WTC11 (cell line): ENCODE measurements at places on chromosomes 6 and 20.
A peak's percentile ranks its signal among the peaks of the same experiment; 100 is the strongest.

DNA sequence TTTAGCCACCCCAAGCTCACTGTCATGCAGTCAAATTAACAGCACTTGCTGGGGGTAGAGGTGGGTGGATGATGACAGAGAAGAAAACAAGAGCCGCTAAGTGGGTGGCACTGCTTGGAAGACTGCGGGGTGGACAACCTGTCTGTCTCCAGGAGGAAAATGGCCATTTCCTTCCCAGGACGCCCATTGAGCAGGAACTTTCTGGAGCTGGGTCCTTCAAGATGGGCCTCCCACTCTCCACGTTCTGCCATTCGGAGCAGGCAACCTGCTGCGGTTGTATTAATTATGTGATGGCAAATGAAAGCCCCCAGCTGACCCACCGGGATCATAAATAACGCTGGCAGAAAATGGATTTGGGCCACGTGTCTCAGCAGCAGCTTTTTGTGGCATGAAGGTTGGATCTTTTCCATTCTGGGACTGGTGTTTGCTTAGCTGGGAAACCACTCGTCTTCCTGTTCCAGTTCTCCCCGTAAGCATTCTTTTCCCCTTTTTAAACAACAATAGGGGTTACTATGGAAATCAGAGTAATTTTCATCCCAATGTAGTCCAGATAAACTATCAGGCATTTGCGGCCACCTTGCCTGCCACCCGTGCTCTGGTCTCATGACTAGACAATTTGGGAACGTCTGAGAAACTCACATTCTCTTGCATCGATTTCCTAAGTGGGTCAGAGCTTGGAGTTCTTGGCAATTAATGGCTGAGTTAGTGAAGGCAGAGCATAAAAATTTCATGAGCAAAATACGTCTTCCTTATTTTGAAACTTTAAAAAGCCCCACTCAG lies 215.5 kb downstream of the ANKRD60 start:
- no peak overlapping the region for H3K4me3 ChIP-seq
- H3K4me1 ChIP-seq = peaks cover 8% of the 10 kb centered on the region
- no peaks in the 10 kb centered on the region for H3K27me3 ChIP-seq
- H3K36me3 ChIP-seq = peaks cover 2% of the 10 kb centered on the region; the same call in 1 of the 2 replicates
- DNase-seq = no peak

DNA sequence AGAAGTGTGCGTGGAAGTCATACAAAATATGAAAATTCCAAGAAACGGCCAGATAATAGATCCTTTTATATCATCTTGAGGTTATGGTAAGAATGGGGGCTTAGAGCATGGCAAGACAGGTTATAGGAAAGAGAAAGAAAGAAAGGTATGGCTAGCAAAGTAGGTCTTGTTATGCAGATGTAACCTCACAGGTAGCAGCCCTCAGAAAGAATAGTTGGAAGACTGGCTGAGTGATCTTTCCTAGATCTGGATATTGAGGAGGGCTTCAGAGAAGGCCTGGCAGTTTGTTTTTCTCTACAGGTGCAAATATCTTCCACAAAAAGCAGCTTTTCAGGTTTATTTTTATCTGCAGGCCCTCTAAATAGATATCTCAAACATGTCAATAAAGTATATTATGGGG lies 679.5 kb downstream of the KHDRBS2 start:
- peak overlapping the region; percentile 77 for H3K27ac ChIP-seq
- H3K27me3 ChIP-seq = no peaks in the 10 kb centered on the region; the same call in none of the 2 replicates
- H3K36me3 ChIP-seq = peaks cover 43% of the 10 kb centered on the region
- H3K4me3 ChIP-seq = peak overlapping the region; percentile 53
- DNase-seq = no peak

- H3K4me3 ChIP-seq = no peak overlapping the region
- peaks cover 3% of the 10 kb centered on the region; the same call in 1 of the 2 replicates for H3K27me3 ChIP-seq
- H3K36me3 ChIP-seq = no peaks in the 10 kb centered on the region
- DNase-seq = no peak
- no peaks in the 10 kb centered on the region for H3K4me1 ChIP-seq
Measured at GRCh38 chr6:7956257-7956656, 45.7 kb upstream of the TXNDC5 start.

GRCh38 chr6:132952031-132952867 lies 137.9 kb downstream of the RPS12 start:
- H3K27me3 ChIP-seq = no peaks in the 10 kb centered on the region
- H3K4me3 ChIP-seq = no peak overlapping the region
- 0 out of 2 replicates have a peak, but pooled peaks cover 3% of the 10 kb centered on the region for H3K4me1 ChIP-seq
- no peak overlapping the region for H3K27ac ChIP-seq
- no peaks in the 10 kb centered on the region for H3K36me3 ChIP-seq
- no peak for DNase-seq

DNA sequence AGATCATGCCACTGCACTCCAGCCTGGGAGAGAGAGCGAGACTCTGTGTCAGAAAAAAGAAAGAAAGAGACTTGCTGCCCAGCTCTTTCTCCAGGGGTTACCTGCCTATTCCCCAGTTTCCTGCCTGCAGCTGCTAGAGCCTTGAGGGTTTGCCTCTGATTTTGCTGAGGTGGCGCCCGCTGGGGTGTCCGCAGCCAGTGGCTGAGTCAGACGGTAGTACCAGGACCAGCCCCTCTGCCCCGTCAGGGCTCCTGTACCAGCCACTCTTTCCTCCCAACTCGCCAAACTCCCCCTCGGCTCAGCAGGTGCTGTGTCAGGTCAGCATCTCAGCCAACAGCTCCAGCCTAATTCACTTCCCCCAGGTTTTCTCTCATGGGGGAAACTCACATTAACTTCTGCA lies 7.4 kb upstream of the LSM14B start:
- H3K27me3 ChIP-seq = peaks cover 6% of the 10 kb centered on the region; the same call in 1 of the 2 replicates
- H3K4me3 ChIP-seq = peak overlapping the region; percentile 34
- peaks cover 8% of the 10 kb centered on the region for H3K36me3 ChIP-seq
- peaks cover 15% of the 10 kb centered on the region for H3K4me1 ChIP-seq

DNA sequence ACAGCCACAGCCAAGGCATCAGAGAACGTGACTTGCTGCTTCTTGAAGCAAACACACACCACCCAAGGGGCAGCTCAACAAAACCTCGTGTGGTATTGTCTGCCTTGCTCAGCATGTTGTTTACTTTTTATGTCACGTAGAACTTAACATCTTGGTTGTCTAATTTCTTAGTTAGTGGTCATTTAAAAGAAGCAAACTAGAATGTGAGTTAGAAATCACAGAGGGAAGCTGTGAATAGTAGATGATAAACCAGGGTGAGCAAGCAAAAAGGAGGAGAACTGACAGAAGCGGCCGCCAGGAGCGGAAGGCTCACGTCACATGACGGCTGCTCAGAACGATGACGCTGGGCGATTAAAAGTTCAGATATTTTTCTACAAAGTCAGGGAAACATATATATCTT lies 51.5 kb upstream of the KIF25 start:
- no peak overlapping the region for H3K27ac ChIP-seq
- H3K4me1 ChIP-seq = no peaks in the 10 kb centered on the region
- peaks cover 64% of the 10 kb centered on the region for H3K36me3 ChIP-seq
- no peak for DNase-seq
- no peaks in the 10 kb centered on the region for H3K27me3 ChIP-seq

GRCh38 chr6:15994814-15995459 lies 133.9 kb upstream of the MYLIP start:
- H3K27ac ChIP-seq = no peak overlapping the region
- no peaks in the 10 kb centered on the region; the same call in 1 of the 2 replicates for H3K27me3 ChIP-seq
- no peaks in the 10 kb centered on the region for H3K36me3 ChIP-seq
- no peak overlapping the region for H3K4me3 ChIP-seq
- H3K4me1 ChIP-seq = peaks cover 32% of the 10 kb centered on the region
- DNase-seq = no peak

- DNase-seq = no peak
- H3K4me1 ChIP-seq = peaks cover 51% of the 10 kb centered on the region
- H3K27me3 ChIP-seq = no peaks in the 10 kb centered on the region; the same call in 1 of the 2 replicates
Measured at GRCh38 chr6:44133981-44134711, 6.8 kb downstream of the TMEM63B start.

DNA sequence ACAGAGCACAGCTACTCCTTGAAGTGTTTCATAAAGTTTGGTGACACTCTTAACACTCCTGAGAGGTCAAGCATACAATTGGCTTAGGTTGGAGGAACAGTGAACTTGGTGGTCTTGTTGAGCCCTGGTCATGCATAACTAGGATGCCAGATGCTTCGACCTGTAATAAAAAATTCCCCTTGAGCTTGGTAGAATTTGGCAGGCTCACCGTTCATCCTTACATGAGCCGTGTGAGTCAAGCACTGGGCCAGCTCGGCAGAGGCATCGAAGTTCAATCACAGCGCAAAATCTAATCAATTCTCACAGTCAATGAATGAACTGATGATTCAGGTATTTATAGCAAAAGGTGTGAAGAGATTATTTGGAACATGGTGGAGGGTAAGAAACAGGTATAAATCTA lies 33.7 kb downstream of the CYP24A1 start:
- H3K27me3 ChIP-seq = no peaks in the 10 kb centered on the region
- no peak overlapping the region for H3K27ac ChIP-seq
- no peaks in the 10 kb centered on the region for H3K4me1 ChIP-seq

DNA sequence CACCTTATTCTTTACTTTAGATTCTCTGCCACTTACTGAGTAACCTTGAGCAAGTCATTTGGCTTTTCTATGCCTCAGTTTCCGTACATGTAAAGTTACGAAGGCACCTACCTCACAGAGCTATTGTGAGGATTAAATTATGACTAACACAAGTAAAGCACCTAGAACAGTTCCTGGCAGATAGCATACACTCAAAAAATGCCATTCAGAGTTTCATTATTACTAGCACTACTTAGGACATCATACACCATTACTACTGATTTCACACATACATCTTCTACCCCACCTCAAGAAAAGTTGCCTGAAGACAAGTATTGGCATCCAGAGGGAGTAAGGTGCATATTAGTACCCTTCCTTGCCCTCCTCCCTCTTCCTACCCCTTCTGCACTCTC lies 107.8 kb downstream of the OGFRL1 start:
- DNase-seq = no peak
- no peaks in the 10 kb centered on the region for H3K36me3 ChIP-seq
- H3K27me3 ChIP-seq = no peaks in the 10 kb centered on the region

- peak overlapping the region; percentile 52 for H3K27ac ChIP-seq
- H3K27me3 ChIP-seq = no peaks in the 10 kb centered on the region
- H3K4me1 ChIP-seq = peaks cover 28% of the 10 kb centered on the region
- DNase-seq = no peak
- H3K36me3 ChIP-seq = no peaks in the 10 kb centered on the region
- no peak overlapping the region for H3K4me3 ChIP-seq
Measured at GRCh38 chr6:164101859-164102258, 687.3 kb downstream of the QKI start.

DNA sequence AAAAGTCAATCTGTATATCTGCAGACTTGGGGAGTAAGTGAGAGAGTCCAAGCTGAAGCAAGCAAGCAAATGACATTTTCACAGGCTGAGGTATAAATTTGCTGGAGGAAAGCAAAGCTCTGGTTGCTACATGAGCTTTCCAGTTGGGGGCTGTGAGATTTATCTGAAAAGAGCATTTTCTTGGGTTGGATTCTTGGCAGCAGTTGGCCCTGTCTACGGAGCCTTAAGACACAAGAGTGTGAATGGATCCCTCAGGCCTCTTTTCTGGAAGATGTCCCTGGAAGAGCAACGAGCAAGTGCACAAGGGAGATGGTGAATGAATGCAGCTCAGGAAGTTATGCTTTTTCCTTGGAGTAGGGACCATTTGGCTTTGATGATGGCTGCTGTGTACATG lies 30.8 kb downstream of the ISM1 start:
- no peaks in the 10 kb centered on the region for H3K36me3 ChIP-seq
- no peak overlapping the region for H3K27ac ChIP-seq
- no peak overlapping the region for H3K4me3 ChIP-seq
- no peaks in the 10 kb centered on the region for H3K27me3 ChIP-seq
- no peak for DNase-seq
- H3K4me1 ChIP-seq = peaks cover 10% of the 10 kb centered on the region

DNA sequence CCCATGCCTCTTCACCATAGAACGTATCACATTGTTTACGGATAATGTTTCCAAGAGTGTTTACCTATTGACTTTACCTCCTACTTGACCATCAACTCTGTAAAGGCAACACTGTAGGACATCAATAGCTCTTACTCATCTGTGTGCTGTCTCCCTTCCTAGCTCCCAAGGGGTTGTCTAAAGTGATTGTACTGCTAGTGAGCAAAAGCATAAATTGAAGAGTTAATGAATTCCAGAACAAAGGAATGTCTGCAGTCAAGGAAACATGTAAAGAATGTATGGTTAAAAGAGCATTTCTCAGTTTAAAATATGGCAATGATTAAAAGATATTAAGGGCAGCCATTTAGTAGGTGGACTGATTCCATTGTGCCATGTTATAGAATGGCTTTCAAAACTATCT lies 985.4 kb downstream of the TBC1D32 start:
- no peak for DNase-seq
- H3K27ac ChIP-seq = no peak overlapping the region
- no peak overlapping the region for H3K4me3 ChIP-seq
- peaks cover 17% of the 10 kb centered on the region for H3K4me1 ChIP-seq
- H3K27me3 ChIP-seq = no peaks in the 10 kb centered on the region

DNA sequence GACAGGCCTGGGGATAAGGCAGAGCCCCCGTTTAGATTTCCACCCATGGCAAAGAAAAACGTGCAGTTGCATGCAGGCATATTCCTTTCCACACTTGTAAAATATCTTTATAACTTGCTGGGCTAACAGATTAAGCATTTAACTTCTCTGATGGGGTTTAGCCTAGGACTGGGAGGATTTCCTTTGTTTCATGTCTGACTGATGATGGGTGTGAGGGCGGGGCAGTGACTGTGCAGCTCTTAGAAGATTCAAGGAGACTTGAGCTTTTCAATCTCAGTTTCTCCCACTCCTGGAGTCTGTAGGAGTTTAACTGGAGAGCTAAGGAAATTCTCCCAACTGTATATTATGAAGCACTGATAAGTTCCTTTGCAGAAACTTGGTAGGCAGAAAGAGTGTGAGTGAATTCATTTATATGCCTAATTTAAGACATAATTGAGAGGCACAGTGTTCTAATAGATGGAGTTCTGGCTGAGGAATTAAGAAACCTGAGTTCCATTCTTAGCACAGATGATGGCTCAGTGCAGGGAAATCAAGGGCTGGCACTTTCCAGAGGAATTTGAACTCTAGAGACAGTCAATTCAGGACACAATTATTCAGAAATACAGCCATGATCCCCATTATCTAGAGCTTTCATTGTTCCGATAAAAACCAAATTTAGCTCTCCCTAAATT lies 214.6 kb upstream of the CNR1 start:
- no peaks in the 10 kb centered on the region for H3K27me3 ChIP-seq
- H3K4me3 ChIP-seq = no peak overlapping the region
- no peaks in the 10 kb centered on the region for H3K36me3 ChIP-seq

DNA sequence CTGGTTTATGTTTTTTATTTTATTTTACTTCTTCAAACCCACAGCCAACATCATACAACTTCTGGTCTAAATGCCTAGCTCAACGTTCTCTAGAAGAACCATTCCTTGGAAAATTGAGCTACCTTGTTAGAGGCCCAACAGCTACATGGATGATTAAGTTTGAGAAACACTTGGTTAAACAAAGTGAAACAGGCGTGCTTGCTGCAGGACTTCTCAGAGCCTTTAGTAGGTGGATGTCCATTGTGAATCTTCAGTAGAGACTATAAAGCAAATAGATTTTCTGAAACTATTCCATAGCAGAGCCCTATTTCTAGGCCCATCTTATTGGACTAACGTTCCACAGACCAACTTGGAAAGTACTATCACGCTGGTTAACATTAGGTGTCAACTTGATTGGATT lies 51.3 kb downstream of the BCAS1 start:
- H3K4me3 ChIP-seq = no peak overlapping the region
- H3K4me1 ChIP-seq = peaks cover 4% of the 10 kb centered on the region; the same call in 1 of the 2 replicates
- H3K27me3 ChIP-seq = no peaks in the 10 kb centered on the region
- H3K36me3 ChIP-seq = no peaks in the 10 kb centered on the region
- H3K27ac ChIP-seq = no peak overlapping the region
